ENCODE measurements at places on chromosomes 2 and 18. TPM values are rescaled to one million over a fixed set of nuclear protein-coding genes. Genes with fewer than 3 reads are reported as not detected.

The RAB17 gene
- polyA plus RNA-seq: 7.5 TPM

The KLHL14 gene
- polyA plus RNA-seq: 9.5 TPM

The CNRIP1 gene
- polyA plus RNA-seq: 32.8 TPM

The SERPINB11 gene
- not detected for polyA plus RNA-seq

The C2orf66 gene
- polyA plus RNA-seq: not detected

The TRPM8 gene
- 56.9 TPM for polyA plus RNA-seq

The ARHGEF4 gene
- 47.6 TPM for polyA plus RNA-seq

The C1QL2 gene
- polyA plus RNA-seq: 5.2 TPM

The CCDC141 gene
- polyA plus RNA-seq: not detected

The ATOH8 gene
- 15.8 TPM for polyA plus RNA-seq

The MZT2B gene
- polyA plus RNA-seq: 403 TPM

The PRKD3 gene
- 10.8 TPM for polyA plus RNA-seq

The ANKRD30BL gene
- not detected for polyA plus RNA-seq

The TMEM182 gene
- 3.1 TPM for polyA plus RNA-seq

The FAHD2B gene
- polyA plus RNA-seq: 26.8 TPM

The MERTK gene
- polyA plus RNA-seq: 6.3 TPM

The IRS1 gene
- 2.0 TPM for polyA plus RNA-seq

The PROM2 gene
- polyA plus RNA-seq: 1.7 TPM

The NAT8 gene
- polyA plus RNA-seq: not detected

The SLC25A52 gene
- polyA plus RNA-seq: not detected

The CCDC74A gene
- 32.3 TPM for polyA plus RNA-seq

The IL1R2 gene
- 0.31 TPM for polyA plus RNA-seq

The MFSD6 gene
- 58.4 TPM for polyA plus RNA-seq

The LHCGR gene
- polyA plus RNA-seq: not detected

The LYPD6B gene
- 0.22 TPM for polyA plus RNA-seq

The LRRC30 gene
- not detected for polyA plus RNA-seq

The G6PC2 gene
- not detected for polyA plus RNA-seq

The GDF7 gene
- 0.10 TPM for polyA plus RNA-seq

The MFF gene
- 77.1 TPM for polyA plus RNA-seq

The STARD6 gene
- 0.75 TPM for polyA plus RNA-seq

The OTOS gene
- 3.5 TPM for polyA plus RNA-seq

The ASB3 gene
- 20.5 TPM for polyA plus RNA-seq

The ADCYAP1 gene
- 29.7 TPM for polyA plus RNA-seq

The NEU4 gene
- polyA plus RNA-seq: 4.4 TPM

The SEMA4C gene
- 32.9 TPM for polyA plus RNA-seq

The NIF3L1 gene
- polyA plus RNA-seq: 26.6 TPM
